ENCODE measurements at places on chromosomes 7 and 10.

- DNase-seq, result no peak
Measured at GRCh38 chr10:25902002-25902401, 32.0 kb upstream of the MYO3A start.

DNA sequence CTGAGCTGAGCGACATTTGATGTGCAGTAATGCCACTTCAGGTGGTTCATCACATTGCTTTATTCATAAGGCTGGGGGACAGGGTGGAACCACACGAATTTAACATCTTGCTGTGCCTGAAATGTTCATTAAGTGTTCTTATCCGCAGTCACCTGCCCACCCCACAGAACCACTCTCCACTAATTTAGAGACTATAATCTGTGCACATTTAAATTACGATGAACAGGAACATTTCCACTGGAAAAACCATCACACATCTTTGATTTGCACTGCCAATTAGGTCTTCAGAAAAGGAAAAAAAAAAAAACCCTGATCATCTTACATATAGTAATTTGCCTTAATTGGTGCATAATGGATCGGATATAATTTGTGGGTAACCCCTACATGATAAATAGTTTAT lies 2.3 kb downstream of the CDCA7L start:
- no peak for DNase-seq

GRCh38 chr7:151708610-151709009 lies 168.3 kb downstream of the PRKAG2 start:
- no peak for DNase-seq

DNA sequence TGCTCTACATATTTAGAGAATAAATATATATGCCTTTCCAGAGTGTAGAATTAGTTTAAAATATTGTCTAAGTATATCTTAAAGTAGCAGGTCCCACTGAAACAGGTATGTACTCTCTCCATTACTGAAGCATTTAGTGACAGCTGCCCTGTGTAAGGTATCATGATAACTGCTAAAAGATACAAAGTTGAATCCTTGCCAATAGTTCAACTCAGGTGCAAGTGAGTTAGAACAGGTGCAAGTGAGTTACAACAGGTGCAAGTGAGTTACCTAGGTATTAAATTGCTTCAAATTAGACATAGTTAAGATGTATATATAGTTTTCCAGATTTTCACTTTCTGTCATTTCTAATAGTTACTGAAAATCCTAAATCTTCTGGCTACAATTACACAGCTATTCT lies 119.1 kb downstream of the CNOT4 start:
- DNase-seq, result no peak

GRCh38 chr7:107678110-107678753 lies 17.6 kb downstream of the SLC26A4 start:
- DNase-seq, result no peak

GRCh38 chr7:107122486-107122911 lies 46.3 kb upstream of the HBP1 start:
- no peak for DNase-seq

DNA sequence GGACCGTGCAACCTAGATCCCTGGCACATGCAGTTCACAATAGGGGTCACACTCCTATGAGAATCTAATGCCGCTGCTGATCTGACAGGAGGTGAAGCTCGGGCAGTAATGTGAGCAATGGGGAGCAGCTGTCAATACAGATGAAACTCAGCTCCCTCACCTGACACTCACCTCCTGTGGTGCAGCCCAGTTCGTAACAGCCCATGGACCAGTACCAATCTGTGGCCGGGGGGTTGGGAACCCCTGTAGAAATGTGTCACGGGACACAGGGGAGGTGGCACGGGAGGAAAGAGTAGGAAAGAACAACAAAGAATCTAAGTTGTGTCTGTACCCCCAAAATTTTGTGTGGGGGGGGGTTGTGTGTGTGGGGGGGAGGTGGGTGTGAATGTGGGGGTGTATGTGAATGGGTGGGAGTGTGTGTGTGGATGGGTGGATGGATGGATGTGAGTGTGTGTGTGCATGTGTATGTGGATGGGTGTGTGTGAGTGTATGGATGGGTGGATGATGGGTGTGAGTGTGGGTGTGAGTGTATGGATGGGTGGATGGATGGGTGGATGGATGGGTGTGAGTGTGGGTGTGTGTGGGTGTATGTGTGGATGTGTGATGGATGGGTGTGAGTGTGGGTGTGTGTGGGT lies 33.1 kb downstream of the SFMBT2 start:
- peak; percentile 22 for DNase-seq

DNA sequence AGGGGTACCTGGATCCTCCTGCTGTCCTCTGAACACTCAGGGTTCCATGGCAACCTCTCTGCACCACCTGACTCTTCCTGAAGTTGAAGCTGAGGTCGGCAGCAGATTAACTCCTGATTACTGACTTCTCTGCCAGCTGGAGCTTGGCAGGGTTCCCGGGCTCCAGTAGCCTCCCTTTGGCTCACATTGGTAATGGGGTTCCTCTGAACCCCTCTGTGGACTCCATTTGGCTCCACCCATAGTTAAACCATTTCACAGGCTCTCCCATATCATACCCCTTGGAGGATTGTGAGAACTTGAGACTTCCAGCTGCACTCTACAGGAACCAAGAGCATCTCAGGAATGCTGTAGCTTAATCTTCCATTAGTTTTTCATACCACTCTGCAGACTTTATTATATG lies 292.5 kb downstream of the HDAC9 start:
- DNase-seq, result no peak

- DNase-seq, result no peak
Measured at GRCh38 chr10:17387861-17388503, 66.4 kb downstream of the ST8SIA6 start.

GRCh38 chr10:63522995-63523394 lies 1.8 kb downstream of the REEP3 start:
- DNase-seq, result no peak

GRCh38 chr10:5752301-5752871 lies 60.8 kb downstream of the GDI2 start:
- DNase-seq, result no peak

DNA sequence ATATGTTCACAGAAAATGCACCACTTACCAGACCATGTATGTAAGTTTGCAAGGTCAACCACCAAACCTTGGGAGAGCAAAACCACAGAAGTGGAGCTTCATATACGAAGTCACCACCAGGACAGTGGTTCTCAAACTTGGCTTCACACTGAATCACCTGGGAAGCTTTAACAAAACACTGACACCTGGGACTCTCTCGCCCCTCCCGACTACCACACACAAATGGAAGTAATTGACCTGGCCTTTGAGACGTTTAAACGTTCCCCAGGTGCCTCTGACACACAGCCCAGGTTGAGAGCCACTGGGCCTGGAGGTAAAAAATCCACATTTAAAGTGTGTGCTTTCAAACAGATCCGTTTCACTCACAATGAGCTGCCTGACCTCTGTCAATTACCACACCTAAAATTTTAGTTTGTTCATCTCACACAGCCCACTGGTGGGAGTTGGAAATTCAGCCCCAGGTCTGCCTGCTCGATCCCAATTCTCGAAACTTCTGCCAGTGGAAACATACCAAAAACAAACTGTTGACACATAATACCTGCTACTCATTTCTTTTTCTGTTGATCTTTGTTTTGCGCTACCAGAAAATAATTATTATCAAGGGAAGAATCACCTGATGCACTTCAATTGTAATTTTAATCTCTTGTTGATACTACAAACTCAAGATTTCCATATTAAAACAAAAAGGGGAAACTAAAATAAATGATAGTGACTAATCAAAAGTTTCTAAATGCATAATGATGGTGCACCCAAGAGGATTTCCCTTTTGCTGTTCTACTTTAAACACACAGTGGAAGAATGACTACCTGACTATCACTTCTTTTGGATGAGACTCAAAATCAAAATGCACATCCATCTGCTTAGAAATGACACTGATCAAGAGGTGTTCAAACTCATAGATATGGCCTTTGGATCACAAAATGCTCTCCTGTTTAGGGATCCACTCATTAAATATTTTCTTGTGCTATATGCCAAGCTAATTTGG lies 26.6 kb downstream of the CDNF start:
- DNase-seq, result no peak

DNA sequence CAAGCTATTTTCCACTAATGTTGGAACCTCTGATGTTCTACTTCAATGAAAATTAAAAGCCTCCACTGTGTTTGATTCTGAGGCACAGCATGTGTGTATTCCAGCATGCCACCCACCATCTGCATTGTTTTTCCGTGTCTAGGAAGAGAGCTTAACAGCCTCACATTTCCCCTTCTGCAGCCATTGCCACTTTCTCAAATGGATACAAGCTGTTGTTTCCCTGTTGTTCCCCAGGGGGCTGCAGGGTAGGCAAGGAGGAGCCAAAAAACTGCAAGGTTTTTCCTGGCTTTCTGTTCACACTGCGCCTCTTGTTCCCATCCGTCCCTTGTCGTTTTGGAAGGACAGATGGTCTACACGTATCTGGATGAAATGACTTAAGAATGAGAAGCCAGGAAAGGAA lies 72.3 kb upstream of the DNAJB12 start:
- no peak for DNase-seq

DNA sequence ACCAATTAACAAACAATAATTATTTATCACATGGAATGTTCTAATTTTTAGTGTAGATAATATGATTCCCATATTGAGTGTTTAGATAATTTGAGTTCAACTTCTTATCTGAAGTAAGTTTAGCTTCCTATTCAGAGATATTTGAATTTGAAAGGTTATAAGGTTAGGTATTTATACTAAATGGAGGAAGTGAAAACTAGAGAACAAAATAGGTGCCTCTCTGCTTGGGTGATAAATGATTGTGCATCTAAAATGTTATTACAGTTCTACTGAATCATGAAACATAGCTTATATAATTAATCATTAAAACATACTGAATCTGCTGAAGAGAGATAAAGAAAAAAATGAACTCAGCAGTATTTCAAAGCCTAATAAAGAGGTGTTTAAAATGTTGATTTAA lies 1174.3 kb downstream of the XPNPEP1 start:
- no peak for DNase-seq

- DNase-seq, result no peak
Measured at GRCh38 chr10:89946106-89946505, 244.7 kb downstream of the KIF20B start.

- no peak for DNase-seq
Measured at GRCh38 chr7:129949292-129950133, 3.2 kb downstream of the UBE2H start.

DNA sequence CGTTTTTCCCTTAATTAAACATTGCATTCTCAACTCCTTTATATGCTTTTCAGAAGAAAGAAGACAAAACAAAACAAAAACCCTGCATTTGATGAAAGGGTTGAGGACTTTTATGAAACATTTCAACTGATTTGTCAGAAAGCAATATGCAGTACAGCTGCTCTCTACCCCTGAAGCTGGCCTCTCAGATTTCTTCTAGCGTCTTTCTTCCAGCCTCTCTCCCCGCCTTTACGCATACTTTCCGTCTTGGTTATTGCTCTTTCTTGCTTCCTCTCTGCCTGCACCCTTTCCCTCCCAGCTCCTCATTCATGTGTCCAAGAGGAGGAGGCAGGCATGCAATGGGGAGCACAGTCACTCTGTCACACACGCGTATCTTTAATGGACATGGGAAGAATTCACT lies 91.0 kb upstream of the COL1A2 start:
- DNase-seq, result no peak

DNA sequence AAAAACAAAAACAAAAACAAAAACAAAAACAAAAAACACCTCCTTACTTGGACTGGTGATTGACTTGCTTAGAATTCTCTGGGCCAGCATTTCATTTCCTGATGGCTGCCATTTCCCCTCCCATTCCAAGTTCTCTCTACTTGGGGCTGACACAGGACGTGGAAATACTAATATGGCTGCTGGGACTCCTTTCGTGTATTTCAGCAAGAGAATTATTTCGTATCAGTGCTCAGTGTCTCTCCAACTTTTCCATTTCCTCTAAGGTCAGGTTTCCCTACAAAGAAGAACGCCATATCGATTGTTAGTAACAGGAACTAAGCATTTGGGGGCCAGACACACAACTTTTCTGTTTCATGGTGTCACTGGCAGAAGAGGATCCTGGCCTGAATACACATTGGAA lies 22.5 kb upstream of the VAX1 start:
- DNase-seq, result no peak

- no peak for DNase-seq
Measured at GRCh38 chr10:85641479-85642009, 725.1 kb downstream of the GRID1 start.

DNA sequence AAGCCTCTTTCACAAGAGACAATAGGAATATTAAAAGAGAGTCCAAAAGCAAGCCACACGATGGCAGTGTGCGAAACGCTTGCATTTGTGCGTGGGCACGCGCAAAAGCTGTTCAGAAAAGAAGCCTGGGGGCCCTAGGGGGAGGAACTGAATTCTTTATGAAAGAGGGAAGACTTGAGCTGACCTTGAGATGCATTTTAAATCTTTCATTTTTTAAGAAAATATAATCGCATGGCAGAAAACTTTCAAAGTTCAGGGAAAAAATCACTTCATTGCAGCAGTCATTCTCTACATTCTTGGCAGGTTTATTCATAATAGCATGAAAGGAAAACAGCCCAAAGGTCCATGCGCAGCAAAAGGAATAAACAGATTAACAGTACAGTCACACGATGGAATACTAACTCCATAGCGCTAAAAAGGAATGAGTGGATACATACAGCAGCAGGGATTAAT lies 206.5 kb upstream of the PRKCQ start:
- no peak for DNase-seq

DNA sequence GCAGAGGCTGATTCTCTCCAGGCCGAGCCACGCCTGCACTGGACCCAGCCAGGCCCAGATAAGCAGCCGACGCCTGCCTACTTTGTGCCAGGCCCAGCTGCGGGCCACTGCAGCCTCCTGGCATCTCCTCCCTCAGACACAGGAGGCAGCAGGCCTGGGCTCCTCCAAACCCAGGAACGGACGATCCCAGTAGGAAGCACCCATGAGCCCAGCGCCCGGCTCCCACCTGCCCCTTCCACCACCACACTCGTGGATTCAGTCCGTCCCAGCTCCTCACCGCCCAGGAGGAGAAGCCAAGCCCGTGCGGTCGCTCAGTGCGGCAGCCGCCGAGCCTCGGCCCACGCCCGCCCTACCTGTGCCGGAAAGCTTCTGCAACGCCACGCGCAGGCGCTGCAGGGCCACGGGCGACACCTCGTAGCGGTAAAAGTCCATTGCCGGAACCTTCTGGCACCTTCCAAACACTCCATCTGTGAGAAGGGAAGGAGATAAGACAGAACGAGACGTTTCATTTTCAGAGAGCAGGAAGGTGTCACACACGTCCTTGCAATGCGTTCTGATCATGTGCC lies 271.1 kb downstream of the PTPRN2 start:
- no peak for DNase-seq

- no peak for DNase-seq
Measured at GRCh38 chr7:54841772-54842697, 83.0 kb upstream of the SEC61G start.

- DNase-seq, result no peak
Measured at GRCh38 chr10:125144693-125145623, 15.4 kb downstream of the CTBP2 start.

GRCh38 chr10:61635932-61636331 lies 26.8 kb upstream of the CABCOCO1 start:
- DNase-seq, result no peak

- DNase-seq, result peak; percentile 75
Measured at GRCh38 chr10:43409385-43410109, 561 bp upstream of the HNRNPF start.

GRCh38 chr10:130244928-130245495 lies 108.8 kb downstream of the GLRX3 start:
- no peak for DNase-seq
